ENCODE measurements at places on chromosomes 2 and 18. TPM values are rescaled to one million over a fixed set of nuclear protein-coding genes. Genes with fewer than 3 reads are reported as not detected.
A peak's percentile ranks its signal among the peaks of the same experiment; 100 is the strongest.

Gene NTSR2
- not detected for total RNA-seq

Gene GULP1
- total RNA-seq = not detected

DNA sequence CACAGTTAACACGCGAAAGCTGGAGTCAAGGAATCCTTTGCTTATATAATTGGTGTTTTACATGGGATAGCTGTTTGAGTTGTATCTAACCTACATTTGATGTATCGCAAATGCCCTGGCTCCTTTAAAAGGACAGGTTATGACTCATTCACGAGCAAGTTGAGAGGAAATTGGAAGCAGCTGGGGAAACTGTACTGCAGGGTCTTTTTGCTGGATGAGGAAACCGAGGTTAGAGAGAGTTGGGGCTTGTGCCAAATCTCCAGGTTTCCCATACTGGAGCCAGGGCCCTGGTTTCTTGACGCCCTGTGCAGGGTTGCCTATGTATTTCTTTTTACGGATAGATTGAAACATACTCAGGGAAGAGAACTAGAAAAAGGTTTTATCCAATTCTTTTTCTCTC, 60.0 kb upstream of the SPTBN1 start:
- no peak for DNase-seq

GRCh38 chr18:79625195-79625923, 54.2 kb upstream of the CTDP1 start:
- no peak for DNase-seq

DNA sequence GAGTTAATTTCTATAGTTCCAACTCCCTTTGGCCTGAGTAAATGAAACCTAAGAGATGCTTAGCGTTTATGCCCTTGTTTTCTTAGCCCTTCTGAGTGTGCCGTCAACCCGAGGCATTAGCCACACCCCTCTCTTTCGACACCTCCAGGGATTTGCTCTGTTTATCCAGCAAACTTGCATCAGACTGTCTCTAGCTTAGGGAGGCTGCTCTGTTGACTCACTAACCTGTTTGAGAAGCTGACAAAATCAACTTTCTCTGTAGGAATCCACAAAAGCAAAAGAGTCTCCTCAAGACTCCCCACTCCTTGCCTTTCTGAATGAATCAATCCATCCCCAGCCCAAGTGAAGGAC, 317.6 kb downstream of the TNS1 start:
- DNase-seq = peak; percentile 65

GRCh38 chr18:46556590-46557206, 100.3 kb downstream of the LOXHD1 start:
- no peak for DNase-seq

GRCh38 chr18:62485684-62486083, 37.1 kb upstream of the ZCCHC2 start:
- DNase-seq = peak; percentile 40

GRCh38 chr2:59604123-59604522, 949.3 kb downstream of the BCL11A start:
- no peak for DNase-seq
